WTC11 (cell line): ENCODE measurements at places on chromosomes 6 and 20. TPM values are rescaled to one million over a fixed set of nuclear protein-coding genes. Genes with fewer than 3 reads are reported as not detected.
A peak's percentile ranks its signal among the peaks of the same experiment; 100 is the strongest.

GRCh38 chr6:13689511-13690256 is 22.0 kb downstream of the RANBP9 start:
- no peak for DNase-seq
- peaks cover 4% of the 10 kb centered on the region for H3K4me1 ChIP-seq
- H3K36me3 ChIP-seq: 0 out of 2 replicates have a peak, but pooled peaks cover 5% of the 10 kb centered on the region
- no peak overlapping the region for H3K4me3 ChIP-seq

- no peak overlapping the region for H3K27ac ChIP-seq
- H3K27me3 ChIP-seq: no peaks in the 10 kb centered on the region
- H3K4me3 ChIP-seq: no peak overlapping the region
- no peaks in the 10 kb centered on the region for H3K4me1 ChIP-seq
- no peaks in the 10 kb centered on the region for H3K36me3 ChIP-seq
- DNase-seq: no peak
Measured at GRCh38 chr6:168408504-168409136, 32.4 kb upstream of the SMOC2 start.

The PHACTR1 gene
- total RNA-seq: 13.5 to 15.5 TPM (median 13.6 TPM) in 3 replicates

DNA sequence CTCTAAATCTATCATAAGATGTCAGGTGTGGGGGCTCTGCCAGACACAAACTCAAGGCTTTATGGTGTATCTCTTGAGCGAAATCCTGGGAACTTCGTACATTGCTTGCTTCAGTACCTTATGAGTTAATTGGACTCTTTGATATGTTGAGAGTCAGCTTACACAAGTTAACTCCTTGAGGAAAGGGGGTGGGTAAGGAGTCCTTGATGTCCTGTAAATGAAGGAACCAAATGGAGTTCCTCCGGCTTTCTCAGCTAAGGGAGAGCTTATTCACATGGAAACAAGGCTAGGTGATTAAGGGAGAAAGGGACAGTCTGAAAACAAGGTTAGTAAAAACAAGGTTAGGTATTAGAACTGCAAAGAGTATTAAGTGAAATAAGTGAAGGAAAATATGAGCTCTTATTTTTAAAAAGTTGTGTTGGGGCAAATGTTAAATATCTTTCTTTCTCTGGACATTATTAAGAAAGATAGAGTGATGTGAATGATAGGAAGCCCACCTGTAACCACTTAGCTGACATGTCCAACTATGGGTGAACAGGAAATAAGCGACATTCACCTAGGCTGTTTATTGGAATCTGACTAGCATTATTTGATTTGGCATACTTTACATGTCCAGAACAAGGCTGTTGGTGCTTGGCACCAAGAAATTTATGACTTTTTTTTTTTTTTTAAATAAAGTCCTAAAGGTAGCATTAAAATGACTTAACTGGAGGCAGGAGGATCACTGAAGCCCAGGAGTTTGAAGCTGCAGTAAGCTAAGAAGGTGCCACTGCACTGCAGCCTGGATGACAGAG is 26.5 kb downstream of the GTF2H5 start:
- peak overlapping the region; percentile 64 for H3K27ac ChIP-seq
- no peak for DNase-seq
- peak overlapping the region; percentile 64 for H3K4me3 ChIP-seq
- H3K4me1 ChIP-seq: peaks cover 57% of the 10 kb centered on the region

The SYCP2 gene
- 0.31 to 0.69 TPM (median 0.55 TPM) in 3 replicates for total RNA-seq

- H3K4me3 ChIP-seq: no peak overlapping the region
- H3K36me3 ChIP-seq: no peaks in the 10 kb centered on the region
- H3K4me1 ChIP-seq: peaks cover 2% of the 10 kb centered on the region
- no peak overlapping the region for H3K27ac ChIP-seq
- DNase-seq: no peak
- H3K27me3 ChIP-seq: no peaks in the 10 kb centered on the region; the same call in 1 of the 2 replicates
Measured at GRCh38 chr6:21393441-21394165, 199.9 kb upstream of the SOX4 start.

The SYNDIG1 gene
- total RNA-seq: 5.0 to 6.4 TPM (median 6.0 TPM) in 3 replicates

- no peak overlapping the region for H3K4me3 ChIP-seq
- no peak for DNase-seq
- H3K27me3 ChIP-seq: peaks cover 18% of the 10 kb centered on the region; the same call in 1 of the 2 replicates
- no peak overlapping the region for H3K27ac ChIP-seq
Measured at GRCh38 chr6:165654144-165654543, 8.9 kb downstream of the PDE10A start.

The POM121L2 gene
- 0.13 to 0.16 TPM in 2 of 3 replicates, not detected in the other for total RNA-seq

The ID1 gene
- 88.8 to 158 TPM (median 149 TPM) in 3 replicates for total RNA-seq

- DNase-seq: no peak
- no peak overlapping the region for H3K27ac ChIP-seq
- H3K27me3 ChIP-seq: no peaks in the 10 kb centered on the region
- peaks cover 50% of the 10 kb centered on the region for H3K4me1 ChIP-seq
Measured at GRCh38 chr20:17878912-17879602, 89.5 kb downstream of the SNX5 start.

GRCh38 chr6:100461278-100461916 is 3.3 kb downstream of the SIM1 start:
- H3K27me3 ChIP-seq: no peaks in the 10 kb centered on the region; the same call in 1 of the 2 replicates
- H3K36me3 ChIP-seq: no peaks in the 10 kb centered on the region
- peak; percentile 60 for DNase-seq
- H3K4me3 ChIP-seq: peak overlapping the region; percentile 54

DNA sequence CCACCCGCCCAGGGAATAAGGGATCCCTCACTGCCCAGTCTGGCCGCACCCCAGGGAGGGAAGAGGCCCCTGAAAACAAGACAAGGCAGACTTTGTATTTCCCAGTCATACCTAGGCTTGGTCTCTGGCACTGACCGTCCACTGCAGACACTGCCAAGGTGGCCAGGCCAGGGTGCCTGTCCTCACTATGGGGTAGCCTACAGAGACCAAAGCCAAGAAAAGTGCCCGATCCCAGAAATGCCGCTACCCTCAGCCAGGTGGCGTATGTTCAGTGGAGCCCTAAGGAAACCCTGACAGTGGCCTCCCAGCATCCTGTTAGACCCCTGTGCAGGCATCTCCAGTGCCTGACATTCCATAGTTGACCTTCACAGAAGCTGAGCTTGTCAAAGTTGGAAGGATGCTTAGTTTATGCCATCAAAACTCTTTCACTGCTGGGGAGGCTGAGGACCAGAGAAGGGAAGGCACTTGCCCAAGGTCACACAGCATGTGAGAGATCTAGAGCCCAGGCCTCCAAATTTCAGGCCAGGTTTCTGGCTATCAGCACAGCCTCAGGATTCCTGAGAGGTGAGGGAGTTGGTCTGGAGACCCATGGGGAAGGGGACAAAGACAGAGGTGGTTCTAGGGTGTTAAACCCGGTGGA is 2.5 kb downstream of the SCRT2 start:
- H3K27ac ChIP-seq: no peak overlapping the region
- DNase-seq: peak; percentile 56
- no peaks in the 10 kb centered on the region for H3K36me3 ChIP-seq

GRCh38 chr6:105227295-105227767 is 47.5 kb upstream of the POPDC3 start:
- no peaks in the 10 kb centered on the region for H3K27me3 ChIP-seq
- H3K36me3 ChIP-seq: peaks cover 3% of the 10 kb centered on the region; the same call in 1 of the 2 replicates
- H3K4me1 ChIP-seq: no peaks in the 10 kb centered on the region

DNA sequence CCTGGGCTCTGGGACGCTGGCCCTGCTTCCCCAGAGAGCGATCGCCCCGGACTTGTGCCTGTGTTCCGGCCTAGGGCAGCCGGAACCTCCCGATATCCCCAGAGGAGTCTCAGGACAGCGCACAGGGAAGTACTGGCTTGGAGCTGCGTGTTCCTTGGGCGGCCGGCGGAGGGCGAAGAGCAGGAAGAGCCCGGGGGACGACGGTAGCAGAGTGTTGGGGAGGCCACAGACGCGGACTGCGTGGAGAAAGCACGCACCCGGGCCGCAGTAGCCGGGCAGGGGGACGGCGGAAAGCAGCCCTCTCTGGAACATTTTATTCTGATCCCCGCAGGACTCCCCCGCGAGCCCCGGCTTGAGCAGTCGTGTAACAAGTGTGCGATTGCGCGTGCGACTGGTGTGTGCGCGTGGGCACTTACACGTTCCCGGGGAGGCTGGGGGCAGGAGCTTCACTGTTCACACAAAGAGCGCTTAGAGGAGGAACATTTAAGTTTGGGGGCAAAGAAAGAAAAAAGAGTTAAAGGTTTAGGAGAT is 36.1 kb downstream of the NCR2 start:
- no peaks in the 10 kb centered on the region for H3K36me3 ChIP-seq
- no peak overlapping the region for H3K27ac ChIP-seq
- H3K4me3 ChIP-seq: peak overlapping the region; percentile 85
- DNase-seq: peak; percentile 65

DNA sequence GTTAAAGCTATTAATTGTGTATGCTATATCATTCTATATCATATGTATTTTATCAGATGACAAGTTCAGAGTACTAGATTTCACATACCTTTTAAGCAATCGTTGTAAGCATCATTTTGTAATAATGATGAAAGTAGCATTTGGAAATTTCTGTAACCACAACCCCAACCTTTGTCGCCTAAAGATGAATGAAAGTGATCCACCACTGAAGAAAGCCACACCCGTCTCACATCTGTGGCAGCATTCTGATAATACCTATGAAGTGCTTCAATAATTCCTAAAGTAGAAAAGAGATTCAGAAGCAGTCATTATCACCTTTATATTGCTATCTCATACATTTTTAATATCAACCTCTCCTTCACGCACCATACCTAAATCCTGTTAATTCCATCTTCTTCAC is 16.6 kb downstream of the ZUP1 start:
- H3K27me3 ChIP-seq: no peaks in the 10 kb centered on the region
- no peaks in the 10 kb centered on the region for H3K4me1 ChIP-seq
- no peak overlapping the region for H3K27ac ChIP-seq
- no peak for DNase-seq
- H3K4me3 ChIP-seq: no peak overlapping the region

GRCh38 chr6:21166754-21167153 is 426.8 kb upstream of the SOX4 start:
- no peak for DNase-seq
- no peaks in the 10 kb centered on the region for H3K36me3 ChIP-seq
- H3K4me3 ChIP-seq: no peak overlapping the region
- H3K27ac ChIP-seq: no peak overlapping the region

DNA sequence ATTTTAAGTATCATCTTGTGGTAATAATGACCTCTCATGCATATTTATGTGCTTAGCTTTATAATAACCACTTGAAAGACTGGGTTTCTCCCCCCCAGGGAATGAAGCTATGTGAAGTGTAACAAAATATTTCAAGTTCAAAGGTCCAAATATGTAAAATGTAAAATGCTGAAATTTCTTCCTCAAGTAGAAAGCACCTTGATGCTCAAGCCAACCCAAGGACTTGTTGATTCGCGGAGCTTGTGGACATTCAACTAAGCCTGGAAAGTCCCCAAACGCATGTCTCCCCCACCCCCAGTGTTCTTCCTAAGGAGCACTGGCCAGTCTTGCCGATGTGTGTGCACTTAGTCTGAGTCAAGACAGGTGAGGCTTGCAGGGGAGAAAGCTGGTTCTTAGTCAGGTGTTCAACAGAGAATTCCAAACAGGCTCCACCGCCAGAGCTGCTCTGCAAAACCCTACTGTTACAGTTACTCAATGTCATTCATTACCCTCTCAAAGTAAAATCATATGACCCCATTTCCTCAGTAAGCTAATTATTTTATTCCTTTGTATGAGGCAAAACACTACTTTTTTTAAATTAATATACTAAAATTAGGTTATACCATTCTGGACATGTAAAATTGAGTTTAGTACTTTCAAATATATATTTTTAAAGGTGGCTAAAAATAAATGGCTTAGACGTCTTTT is 46.9 kb upstream of the QKI start:
- no peaks in the 10 kb centered on the region for H3K36me3 ChIP-seq
- H3K4me3 ChIP-seq: no peak overlapping the region
- H3K4me1 ChIP-seq: peaks cover 11% of the 10 kb centered on the region
- H3K27me3 ChIP-seq: no peaks in the 10 kb centered on the region
- no peak overlapping the region for H3K27ac ChIP-seq

- H3K27me3 ChIP-seq: no peaks in the 10 kb centered on the region
- H3K4me3 ChIP-seq: no peak overlapping the region
- no peak for DNase-seq
- H3K4me1 ChIP-seq: peaks cover 10% of the 10 kb centered on the region
- no peak overlapping the region for H3K27ac ChIP-seq
Measured at GRCh38 chr6:51569594-51569993, 517.8 kb downstream of the PKHD1 start.

The TSBP1 gene
- not detected in 3 replicates for total RNA-seq

The PDYN gene
- 0.14 to 0.28 TPM (median 0.21 TPM) in 3 replicates for total RNA-seq

DNA sequence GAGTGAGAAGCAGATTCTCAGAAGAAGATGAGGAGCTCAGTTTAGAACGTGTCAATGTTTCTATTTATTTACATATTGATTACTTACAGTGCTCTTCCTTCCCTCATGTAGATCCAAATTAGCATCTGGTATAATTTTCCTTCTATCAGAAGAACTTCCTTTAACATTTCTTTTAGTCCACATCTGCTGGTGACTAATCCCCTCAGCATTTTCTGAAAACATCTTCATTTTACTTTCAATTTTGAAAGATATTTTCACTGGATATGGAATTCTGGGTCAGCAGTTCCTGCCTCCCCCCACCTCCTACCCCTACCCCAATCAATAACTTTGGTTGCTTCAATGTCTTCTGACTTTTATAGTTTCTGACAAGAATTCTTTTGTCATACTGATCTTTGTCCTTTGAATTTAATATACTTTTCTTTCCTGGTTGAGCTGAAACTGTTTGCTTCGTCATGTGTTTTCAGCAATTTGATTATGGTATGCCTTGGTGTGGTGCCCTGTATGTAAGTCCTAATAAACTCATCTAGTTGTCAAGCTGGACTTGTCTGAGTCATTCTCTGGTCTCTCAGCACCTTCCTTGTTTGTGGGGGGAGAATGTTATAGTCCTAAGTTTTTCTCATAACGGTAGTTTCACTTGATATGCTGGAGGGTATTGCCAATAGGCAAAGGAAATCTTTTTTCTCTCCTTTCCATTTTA is 57.0 kb downstream of the SMPDL3A start:
- peaks cover 10% of the 10 kb centered on the region for H3K27me3 ChIP-seq
- H3K4me3 ChIP-seq: no peak overlapping the region
- no peak for DNase-seq
- H3K4me1 ChIP-seq: peaks cover 33% of the 10 kb centered on the region
- H3K36me3 ChIP-seq: peaks cover 10% of the 10 kb centered on the region

GRCh38 chr6:44264154-44265006 is 971 bp downstream of the NFKBIE start:
- peaks cover 40% of the 10 kb centered on the region for H3K4me1 ChIP-seq
- peaks cover 20% of the 10 kb centered on the region for H3K27me3 ChIP-seq
- peak overlapping the region; percentile 95 for H3K4me3 ChIP-seq
- no peaks in the 10 kb centered on the region for H3K36me3 ChIP-seq
- H3K27ac ChIP-seq: no peak overlapping the region

- H3K27ac ChIP-seq: no peak overlapping the region
- DNase-seq: no peak
- H3K36me3 ChIP-seq: 0 out of 2 replicates have a peak, but pooled peaks cover 3% of the 10 kb centered on the region
- no peak overlapping the region for H3K4me3 ChIP-seq
Measured at GRCh38 chr6:150981095-150981494, 115.6 kb downstream of the MTHFD1L start.

- no peak for DNase-seq
- H3K27ac ChIP-seq: no peak overlapping the region
- no peaks in the 10 kb centered on the region for H3K36me3 ChIP-seq
- no peak overlapping the region for H3K4me3 ChIP-seq
Measured at GRCh38 chr6:167113935-167114910, 8.7 kb upstream of the CCR6 start.

The ENPP4 gene
- 2.8 to 3.9 TPM (median 3.6 TPM) in 3 replicates for total RNA-seq
